ENCODE measurements at places on chromosomes 2 and 18. TPM values are rescaled to one million over a fixed set of nuclear protein-coding genes. Genes with fewer than 3 reads are reported as not detected.

The ZNF385B gene
- total RNA-seq, result 0.18 TPM

The TMEM178A gene
- 0.29 TPM for total RNA-seq

The LRRTM1 gene
- total RNA-seq, result not detected

The KIAA2012 gene
- total RNA-seq, result not detected

The AFF3 gene
- total RNA-seq, result not detected

The DES gene
- 0.29 TPM for total RNA-seq

The SPP2 gene
- not detected for total RNA-seq

The ZNF638 gene
- total RNA-seq, result 66.9 TPM

The ZNF521 gene
- total RNA-seq, result not detected

The ITGB6 gene
- 0.72 TPM for total RNA-seq

The RFTN2 gene
- total RNA-seq, result not detected

The CD28 gene
- total RNA-seq, result not detected

The CHRND gene
- total RNA-seq, result not detected

All from A549 treated with GW870086 at 1 μM for 4 hours (cell line).